SK-MEL-5 (cell line): ENCODE measurements at places on chromosomes 5 and 9. TPM values are rescaled to one million over a fixed set of nuclear protein-coding genes. Genes with fewer than 3 reads are reported as not detected.

SLC45A2 gene
- 618 and 641 TPM in 2 replicates for total RNA-seq

SYK gene
- total RNA-seq, result 0.74 and 1.7 TPM in 2 replicates

HTR4 gene
- total RNA-seq, result not detected in 2 replicates

ARHGEF39 gene
- 4.8 and 5.9 TPM in 2 replicates for total RNA-seq

SPINK4 gene
- total RNA-seq, result not detected in 2 replicates

- peak; percentile 59 for DNase-seq
Observed at GRCh38 chr9:35732800-35733541, 505 bp downstream of the CREB3 start.

- no peak for DNase-seq
Observed at GRCh38 chr9:129746092-129746777, 6.6 kb downstream of the PTGES start.

- no peak for DNase-seq
Observed at GRCh38 chr5:53603009-53603687, 42.7 kb downstream of the NDUFS4 start.

DNA sequence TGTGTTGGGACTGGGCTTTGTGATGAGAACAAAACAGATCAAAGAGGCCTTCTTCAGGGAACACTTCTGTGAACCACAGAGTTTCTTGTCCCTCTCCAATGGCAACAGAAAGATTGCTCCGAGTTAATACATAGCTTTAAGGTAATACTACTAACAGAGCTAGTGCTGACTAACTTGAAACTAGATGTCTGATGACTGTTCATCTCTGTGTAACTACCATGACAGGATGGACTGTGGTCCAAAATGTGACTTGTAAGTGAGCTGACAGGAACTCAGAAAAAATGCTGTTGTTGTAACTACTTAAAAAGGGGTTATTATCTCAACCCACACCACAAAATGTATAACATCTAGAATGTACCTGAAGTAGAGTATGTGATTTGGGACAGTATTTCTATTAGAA, 630.2 kb upstream of the DMAC1 start:
- DNase-seq, result no peak

DNA sequence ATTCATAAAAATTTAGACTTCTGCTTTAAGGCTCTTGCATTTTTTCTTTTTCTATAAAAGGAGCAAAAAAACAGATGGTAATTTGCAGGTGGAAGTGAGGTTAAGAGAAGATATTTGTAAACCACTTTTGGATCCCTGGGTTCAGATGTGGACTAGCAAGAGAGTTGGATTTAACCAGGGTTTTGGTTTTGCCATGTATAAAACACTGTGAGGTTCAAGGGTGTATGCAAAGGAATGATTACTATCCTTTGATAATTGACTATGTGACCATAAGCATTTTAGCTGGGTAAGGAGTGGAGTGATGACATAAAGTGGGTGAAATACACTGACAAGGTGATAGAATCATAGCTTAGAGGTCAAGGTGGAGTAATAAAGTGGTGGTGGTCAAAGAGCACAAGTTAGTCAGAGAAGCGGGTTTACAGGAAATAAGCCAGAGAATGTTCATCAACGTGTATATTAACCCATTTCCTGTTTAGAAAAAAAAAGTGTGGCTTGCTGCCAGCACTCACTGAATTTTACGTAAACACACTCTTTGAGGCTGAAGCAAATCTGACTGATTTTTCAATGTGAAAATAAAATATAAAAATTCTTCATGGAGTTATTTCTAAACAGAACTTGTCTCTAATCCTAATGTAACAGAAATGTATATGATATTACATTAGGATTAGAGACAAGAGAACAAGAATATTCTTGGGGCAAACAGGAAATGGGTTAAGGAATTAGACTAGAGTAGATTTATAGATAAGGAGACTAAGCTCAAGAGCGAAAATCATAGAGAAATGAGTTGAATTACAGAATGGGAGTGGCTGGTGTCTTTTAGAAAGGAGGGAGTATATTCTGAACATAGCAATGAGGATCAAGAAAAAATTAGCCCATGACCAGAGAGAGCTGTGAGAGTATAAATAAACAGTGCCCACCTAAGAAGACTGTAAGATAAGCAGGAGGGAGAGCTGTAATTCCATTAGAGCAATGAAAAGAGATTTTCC, 74.5 kb downstream of the CDKN2A start:
- no peak for DNase-seq

- no peak for DNase-seq
Observed at GRCh38 chr5:41275813-41276512, 62.6 kb upstream of the C6 start.

DNA sequence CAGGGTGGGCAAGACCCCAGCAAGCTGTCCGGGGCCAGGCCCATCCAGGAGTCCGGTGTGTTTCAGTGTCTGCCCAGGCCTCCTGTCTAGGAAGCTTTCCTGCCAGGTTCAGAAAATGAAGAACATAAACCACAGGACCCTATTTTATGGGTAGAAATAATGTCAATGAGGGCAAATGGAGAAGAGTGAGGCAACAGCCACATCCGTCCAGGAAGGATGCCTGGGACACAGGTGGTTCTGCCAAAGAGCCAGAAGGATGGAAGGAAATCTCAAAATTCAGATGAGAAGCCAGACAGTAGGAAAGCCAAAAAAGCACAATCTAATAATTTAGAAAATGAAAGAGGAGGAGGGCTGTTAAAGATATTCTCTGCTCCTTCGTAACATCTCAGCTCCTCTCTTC, 262.3 kb downstream of the AUH start:
- no peak for DNase-seq

DNA sequence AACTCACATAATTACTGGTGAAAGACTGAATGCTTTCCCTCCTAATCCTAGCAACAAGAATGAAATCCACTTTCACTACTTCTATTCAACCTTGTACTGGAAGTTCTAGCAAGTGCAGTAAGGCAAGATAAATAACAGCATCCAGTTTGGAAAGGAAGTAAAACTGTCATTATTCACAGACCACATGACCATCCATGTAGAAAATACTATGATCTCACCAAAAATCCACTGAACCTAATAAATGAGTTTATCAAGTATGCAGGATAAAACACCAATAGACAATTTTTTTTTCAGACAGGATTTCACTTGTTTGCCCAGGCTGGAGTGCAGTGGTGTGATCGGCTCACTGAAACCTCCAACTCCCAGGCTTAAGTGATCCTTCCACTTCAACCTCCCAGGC, 117.7 kb downstream of the TMEM167A start:
- DNase-seq, result no peak

GRCh38 chr5:62450259-62450658, 37.7 kb downstream of the IPO11 start:
- DNase-seq, result no peak

DNA sequence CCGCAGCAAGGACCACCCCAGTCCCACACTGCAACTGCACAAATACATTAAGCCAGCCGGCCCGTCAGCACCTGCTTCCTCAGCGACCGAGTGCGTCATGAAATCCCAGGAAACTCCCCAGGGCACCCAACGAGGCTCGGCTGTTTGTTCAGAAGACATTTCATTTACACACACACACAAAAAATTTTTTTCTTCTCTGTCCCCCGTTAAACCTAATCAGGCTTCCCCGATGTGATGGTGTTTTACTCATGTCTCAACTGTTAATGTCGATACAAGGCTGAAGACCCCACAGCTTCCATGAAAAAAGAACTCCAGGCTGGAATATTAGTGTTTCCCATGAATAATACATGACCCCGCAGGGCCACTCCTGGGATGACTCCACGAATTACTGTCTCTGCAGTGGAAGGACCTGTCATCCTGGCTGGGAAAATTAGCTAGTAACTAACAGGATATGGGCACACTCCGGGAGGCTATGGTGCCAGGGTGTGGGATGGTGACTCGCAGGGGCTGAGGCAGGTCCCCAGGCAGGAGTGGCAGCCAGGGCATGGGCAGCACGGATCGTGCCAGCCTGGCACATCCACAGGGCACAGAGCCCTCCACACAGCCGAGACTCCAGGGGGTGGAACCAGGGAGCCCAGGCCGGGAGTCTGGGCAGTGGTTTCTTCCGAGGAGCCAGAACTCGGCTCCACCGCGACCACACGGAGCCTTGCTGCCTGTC, 102.4 kb downstream of the VAV2 start:
- no peak for DNase-seq
